Activated CD4-positive, alpha-beta T cell treated with anti-CD3 and anti-CD28 coated beads, Interleukin-2, amount 50 U/mL, for 1 hour (primary cell): ENCODE measurements at places on chromosomes 1 and 21.

DNA sequence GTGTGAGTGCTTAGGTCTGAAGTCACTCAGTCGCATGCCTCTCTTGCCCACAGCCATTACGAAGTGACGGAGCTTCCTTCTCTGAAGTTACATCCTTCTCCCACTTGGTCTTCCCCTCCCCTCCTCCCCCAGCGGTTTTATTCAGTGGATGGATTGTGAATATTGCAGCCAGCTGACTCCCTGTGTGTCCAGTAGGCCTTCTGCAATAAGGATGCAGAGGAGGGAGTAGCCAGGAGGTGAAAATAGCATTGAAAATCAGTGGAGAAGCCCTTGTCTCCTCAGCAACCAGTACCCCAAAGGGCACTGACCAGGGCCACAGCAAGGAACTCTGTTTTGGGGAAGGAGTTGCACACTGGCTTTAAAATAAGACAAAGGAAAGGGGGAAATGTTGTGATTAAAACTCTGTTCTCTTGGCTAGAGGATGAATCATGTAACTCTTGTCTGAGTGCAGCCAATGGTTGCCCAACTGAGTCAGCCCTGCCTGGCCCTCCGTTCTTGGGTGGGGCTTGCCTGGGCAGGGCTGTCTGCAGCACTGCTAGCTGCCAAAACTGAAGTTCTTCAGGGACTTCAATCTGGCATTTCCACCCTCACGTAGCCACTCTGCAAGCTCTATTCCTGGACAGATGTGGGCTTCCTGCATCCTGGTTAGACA lies 4.3 kb downstream of the S100A10 start:
- DNase-seq = peak; percentile 35

- no peak for DNase-seq
Observed at GRCh38 chr1:237396426-237396825, 354.4 kb downstream of the RYR2 start.

- DNase-seq = no peak
Observed at GRCh38 chr1:102084771-102085535, 88.2 kb upstream of the OLFM3 start.

DNA sequence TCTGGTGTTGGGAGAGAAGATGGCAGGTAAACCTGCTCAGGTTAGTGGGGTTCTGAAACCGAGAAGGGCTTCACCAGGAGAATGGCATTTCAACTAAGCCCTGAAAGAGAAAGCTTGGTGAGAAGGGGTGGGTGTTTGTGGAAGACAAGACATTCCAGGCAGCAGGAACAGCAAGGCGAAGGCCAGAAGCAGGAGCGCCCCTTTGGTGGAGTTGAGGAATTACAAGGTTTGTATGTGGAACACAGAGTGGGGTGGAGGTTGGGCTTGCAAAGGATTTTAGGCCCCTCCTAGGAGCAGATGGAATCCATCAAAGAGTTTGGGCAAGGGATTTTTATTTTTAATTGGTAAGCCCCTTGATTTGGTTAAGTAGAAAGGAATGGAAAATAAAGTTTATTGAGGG lies 24.8 kb upstream of the ELOA start:
- DNase-seq = no peak

- DNase-seq = no peak
Observed at GRCh38 chr21:25822981-25823380, 88.2 kb downstream of the GABPA start.

DNA sequence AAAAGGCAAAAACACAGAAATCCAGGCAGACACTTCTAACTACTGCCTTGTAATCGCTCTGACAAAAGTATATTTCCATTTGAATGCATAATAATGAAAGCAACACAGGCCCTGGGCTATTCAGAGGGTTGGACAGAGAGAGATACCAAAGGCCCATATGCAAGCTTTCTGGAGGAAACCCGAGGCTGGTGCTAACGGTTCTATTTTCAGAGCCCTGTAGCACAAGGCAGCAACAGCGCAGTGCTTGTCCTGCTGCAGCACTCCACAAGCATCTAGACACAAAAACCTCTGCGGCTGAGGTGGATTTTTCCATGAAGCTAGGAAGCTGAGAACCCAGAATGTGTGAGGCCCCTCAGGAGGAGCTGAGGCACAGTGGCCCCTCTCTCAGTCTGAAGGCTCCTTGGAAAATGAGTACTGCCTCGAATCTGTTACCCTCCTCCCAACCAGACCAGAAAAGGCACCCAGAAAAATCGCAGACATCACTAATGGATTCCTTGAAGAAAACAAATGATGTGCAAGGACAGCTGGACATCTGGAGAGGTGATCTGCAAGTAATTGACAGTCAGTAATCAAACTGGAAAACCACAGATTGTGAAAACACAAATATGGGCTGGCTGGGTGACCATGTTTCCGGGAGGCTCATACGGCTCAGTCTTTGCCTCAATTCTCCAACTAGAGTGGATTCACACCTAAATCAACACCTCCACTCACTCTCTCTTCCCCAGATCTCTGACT lies 54.0 kb downstream of the COLGALT2 start:
- no peak for DNase-seq

GRCh38 chr1:207822124-207822601 lies 70.3 kb downstream of the CD46 start:
- no peak for DNase-seq

GRCh38 chr1:56992318-56993125 lies 26.7 kb upstream of the C8B start:
- DNase-seq = no peak

DNA sequence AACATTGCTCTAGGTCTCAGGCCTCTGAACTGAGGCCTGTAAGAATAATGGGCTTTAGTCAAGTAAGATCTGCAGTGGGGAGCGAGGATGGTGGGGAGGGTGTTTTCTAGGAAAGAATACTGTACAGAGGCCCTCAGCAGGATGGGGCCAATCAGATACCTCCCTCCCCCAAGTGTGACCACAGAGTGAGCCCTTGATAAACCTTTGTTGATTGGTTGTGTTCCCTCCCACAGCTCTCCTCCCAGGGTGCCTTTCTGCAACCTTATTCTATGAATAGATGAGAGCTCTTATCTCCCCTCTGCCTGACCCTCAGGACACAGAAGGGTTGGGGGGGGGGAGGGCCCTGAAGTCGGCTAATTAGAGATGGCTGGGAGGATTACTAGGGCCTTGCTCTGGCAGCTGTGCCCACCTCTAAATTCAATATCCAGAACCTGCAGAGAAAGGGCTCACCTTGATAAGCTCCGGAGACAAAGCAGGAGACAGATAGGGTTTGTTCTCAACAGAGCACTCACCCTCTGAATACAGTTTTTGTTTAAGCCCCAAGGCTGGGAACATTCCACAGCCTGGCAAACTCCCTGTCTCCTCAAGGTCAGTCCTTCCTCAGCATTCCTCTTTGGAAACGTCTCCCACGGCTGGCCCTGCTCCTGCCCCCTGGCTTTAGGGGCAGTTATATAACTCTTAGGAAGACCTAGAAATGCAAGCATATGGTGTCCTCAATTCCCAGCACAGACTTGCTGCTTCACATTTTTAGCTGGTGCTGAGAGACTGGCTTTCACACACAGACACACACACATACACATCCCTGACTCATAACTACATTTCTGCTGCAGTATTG lies 42.9 kb downstream of the ATP1A1 start:
- no peak for DNase-seq

- no peak for DNase-seq
Observed at GRCh38 chr21:43764576-43765495, 11.3 kb downstream of the CSTB start.

- DNase-seq = no peak
Observed at GRCh38 chr1:236394879-236395229, 768 bp downstream of the EDARADD start.

DNA sequence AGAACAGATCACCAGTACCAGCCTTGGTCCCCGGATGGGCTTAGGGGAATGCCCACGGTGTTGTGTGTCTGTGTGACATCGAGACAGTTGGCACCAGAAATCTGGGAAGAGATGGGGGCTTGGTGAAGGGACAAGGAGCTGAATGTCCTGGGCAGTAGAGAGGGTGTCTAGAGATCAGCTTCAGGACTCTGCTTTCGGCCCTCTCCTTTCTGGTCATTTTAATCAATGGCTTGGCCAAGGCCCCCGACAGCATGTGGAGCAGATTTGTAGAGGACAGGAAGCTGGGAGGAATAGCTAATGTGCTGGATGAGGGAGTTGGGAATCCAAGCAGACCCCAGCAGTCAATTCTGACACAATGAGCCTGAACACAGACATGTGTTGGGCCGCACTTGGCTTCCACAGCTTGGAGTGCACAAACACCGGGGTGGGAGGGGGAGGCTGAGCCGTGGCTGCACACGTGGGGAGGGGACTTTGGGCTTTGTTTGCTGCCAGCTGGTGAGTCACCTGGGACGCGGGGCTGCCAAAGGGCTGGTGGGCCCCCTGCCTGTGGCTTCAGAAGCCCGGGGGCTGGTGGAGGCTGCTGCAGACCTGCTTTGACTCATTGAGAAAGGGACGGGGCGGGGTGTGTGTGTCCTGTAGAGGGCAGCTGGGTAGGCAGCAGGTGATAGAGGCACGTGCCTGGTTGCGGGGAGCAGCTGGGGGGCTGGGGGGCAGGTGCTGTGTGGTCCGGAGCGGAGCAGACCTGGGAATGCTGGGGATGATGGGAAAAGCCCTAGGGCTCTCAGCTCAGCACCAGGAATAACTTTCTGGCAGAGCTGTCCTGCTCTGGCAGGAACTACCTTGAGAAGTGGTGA lies 20.9 kb downstream of the SLC1A7 start:
- no peak for DNase-seq

- peak; percentile 38 for DNase-seq
Observed at GRCh38 chr1:32200226-32201010, at the start of gene CCDC28B. Gene CCDC28B (plus strand): TSS chr1:32200595. CDS start chr1:32201936, 1,341 bp downstream.

GRCh38 chr21:31397939-31398338 lies 53.9 kb upstream of the TIAM1 start:
- DNase-seq = peak; percentile 9

DNA sequence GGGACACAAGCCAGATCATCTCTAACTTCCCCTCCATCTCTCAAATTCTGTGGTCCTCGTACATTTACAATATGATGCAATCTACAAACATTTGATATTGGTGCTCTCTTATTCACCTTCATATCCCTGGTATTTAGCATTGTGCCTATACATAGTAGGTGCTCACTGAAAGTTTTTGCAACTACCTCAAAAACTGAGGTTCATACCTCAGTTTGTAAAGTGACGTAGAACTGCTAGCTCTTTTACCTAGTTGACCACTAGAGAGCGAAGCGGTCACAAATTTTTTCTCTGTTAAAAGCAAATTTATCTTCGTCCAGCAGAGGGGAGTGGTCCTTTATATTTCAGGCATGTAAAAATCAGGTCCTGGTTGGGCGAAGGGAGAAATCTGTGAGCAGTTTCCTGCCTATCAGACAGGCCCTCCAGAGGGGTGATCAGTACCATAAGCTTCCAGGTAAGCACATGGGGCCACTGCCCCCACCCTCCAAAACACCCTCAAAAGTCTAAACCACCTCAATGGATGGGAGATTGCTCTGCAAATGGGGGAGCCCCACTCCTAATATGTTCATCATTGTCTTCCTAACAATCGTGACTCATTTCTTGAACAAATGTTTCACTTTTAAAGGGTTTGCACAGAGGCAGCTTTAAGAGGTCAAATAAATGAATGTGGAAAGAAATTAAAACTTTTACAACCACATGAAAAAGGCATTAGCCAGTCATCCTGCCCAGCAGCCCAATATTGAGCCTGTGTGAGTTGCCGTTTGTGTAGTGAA lies 10.6 kb upstream of the HLCS start:
- DNase-seq = no peak

DNA sequence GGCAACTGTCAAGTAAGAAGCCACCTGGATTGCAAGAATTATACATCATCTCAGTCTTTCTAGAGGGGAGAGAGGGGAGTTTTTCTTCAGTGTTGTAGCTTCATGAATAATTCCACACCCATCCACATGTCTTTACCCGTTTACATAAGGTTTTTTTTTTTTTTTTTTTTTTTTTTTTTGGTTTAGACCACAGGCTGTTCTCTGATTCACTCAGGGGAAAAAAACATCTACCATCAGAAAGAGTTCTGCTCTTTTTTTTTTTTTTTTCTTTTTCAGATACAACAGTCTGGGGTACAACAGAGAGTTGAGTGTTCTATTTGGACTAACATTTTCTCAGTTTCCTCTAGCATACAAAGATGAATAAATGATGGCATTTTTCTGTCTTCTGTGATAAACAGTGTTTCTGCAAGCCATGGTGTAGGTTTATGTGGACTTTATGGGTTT lies 4.9 kb upstream of the KIF14 start:
- no peak for DNase-seq

DNA sequence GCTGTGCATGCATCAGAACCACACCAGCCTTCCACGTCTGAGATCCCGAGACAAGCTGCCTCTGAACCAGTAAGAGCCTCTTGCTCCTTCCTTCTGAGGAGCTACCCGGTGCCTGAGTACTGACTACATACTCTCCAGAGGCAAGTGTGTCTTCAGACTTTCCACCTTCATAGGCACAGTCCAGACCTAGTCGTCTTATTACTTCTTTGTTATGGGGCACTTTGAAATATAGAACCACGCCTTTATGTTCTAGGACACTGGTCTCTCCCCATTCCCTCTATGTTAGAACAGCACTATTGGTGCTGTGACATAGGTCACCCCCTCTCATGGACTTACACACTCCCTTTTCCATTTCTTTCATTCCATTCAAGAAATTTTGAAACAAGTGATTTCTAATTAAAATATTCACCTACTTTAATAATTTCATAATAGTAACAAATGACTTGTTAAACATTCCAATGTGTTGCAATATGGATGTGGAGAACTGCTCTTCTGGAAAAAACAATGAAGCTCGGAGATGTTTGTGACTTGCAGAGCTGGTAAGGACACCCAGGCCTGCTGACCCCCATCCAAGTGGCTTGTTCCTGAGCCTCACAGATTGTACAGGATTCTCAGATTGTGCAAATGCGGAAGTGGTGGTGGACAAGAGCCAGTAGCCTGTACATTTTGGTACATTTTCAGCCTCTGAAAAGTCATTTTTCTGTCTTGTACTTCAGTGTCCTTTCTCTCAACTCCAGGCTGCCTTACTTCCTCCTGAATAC lies 76.1 kb upstream of the SIPA1L2 start:
- no peak for DNase-seq

GRCh38 chr1:6033986-6034749 lies 11.5 kb upstream of the KCNAB2 start:
- peak; percentile 49 for DNase-seq

GRCh38 chr21:40882192-40882915 lies 35.4 kb upstream of the DSCAM start:
- DNase-seq = no peak

DNA sequence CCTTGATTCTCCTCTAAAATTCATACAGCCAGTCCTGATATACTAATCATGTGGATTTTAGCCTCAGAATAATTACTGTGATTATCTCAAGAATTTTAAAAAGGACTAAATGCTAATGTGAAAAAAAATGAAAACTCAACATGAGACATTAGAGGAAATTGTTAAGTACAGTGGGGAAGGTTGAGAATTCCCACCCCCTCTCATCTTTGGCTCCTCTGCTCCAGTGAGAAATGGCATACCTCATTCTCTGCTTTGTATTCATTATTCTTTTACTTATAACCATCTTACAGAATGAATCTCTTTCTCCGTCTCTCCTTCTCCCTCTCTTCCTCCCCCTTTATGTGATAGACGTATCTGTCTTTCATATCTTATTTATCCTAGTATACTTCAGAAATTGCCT lies 70.9 kb downstream of the DIRAS3 start:
- DNase-seq = no peak

GRCh38 chr1:9929431-9930385 lies 13.5 kb downstream of the LZIC start:
- no peak for DNase-seq
